ENCODE measurements at places on chromosomes 11 and 22. TPM values are rescaled to one million over a fixed set of nuclear protein-coding genes. Genes with fewer than 3 reads are reported as not detected.

The VPREB1 gene
- not detected for total RNA-seq

The OR5AS1 gene
- not detected for total RNA-seq

The LIPT2 gene
- 4.6 TPM for total RNA-seq

The STK33 gene
- 1.1 TPM for total RNA-seq

The DEUP1 gene
- total RNA-seq: not detected

The GALNT18 gene
- total RNA-seq: 35.5 TPM

The ST14 gene
- 85.2 TPM for total RNA-seq

The OR4C45 gene
- not detected for total RNA-seq

The TIGD3 gene
- 0.08 TPM for total RNA-seq

The SMIM35 gene
- total RNA-seq: not detected

The OR6A2 gene
- not detected for total RNA-seq

The FAT3 gene
- total RNA-seq: under 0.01 TPM

The CLMP gene
- 69.9 TPM for total RNA-seq

The PAMR1 gene
- total RNA-seq: 12.7 TPM

The ADM gene
- 23.7 TPM for total RNA-seq

The PACSIN3 gene
- 72.3 TPM for total RNA-seq

The ADSL gene
- 130 TPM for total RNA-seq

The SCGB2A2 gene
- not detected for total RNA-seq

The SLC22A9 gene
- not detected for total RNA-seq

The MRGPRE gene
- total RNA-seq: not detected

The BTG4 gene
- total RNA-seq: not detected

The ISX gene
- total RNA-seq: not detected

The RTN4R gene
- total RNA-seq: 18.4 TPM

The CTTN gene
- 233 TPM for total RNA-seq

The SLC15A3 gene
- 0.78 TPM for total RNA-seq

The RAC2 gene
- 181 TPM for total RNA-seq

The CDCA5 gene
- total RNA-seq: 25.9 TPM

The FHIP1B gene
- 20.5 TPM for total RNA-seq

The PDGFB gene
- 5.7 TPM for total RNA-seq

The ART1 gene
- not detected for total RNA-seq

The OR8G5 gene
- not detected for total RNA-seq

The BDNF gene
- 0.08 TPM for total RNA-seq

The DNAJB7 gene
- total RNA-seq: not detected

The GTPBP1 gene
- total RNA-seq: 23.8 TPM

The APBB1 gene
- 10.7 TPM for total RNA-seq

The IRAG1 gene
- total RNA-seq: under 0.01 TPM

The MOV10L1 gene
- not detected for total RNA-seq

The OR4A15 gene
- not detected for total RNA-seq

The MMP7 gene
- not detected for total RNA-seq

The MUC5B gene
- total RNA-seq: not detected

The CECR2 gene
- total RNA-seq: 0.04 TPM

The SYT13 gene
- total RNA-seq: not detected

The RBM4B gene
- 11.0 TPM for total RNA-seq

The SPI1 gene
- not detected for total RNA-seq

The OR51B5 gene
- total RNA-seq: not detected

The CATSPERZ gene
- not detected for total RNA-seq
